RPMI7951 (cell line): ENCODE measurements at places on chromosomes 2 and 18. TPM values are rescaled to one million over a fixed set of nuclear protein-coding genes. Genes with fewer than 3 reads are reported as not detected.
A peak's percentile ranks its signal among the peaks of the same experiment; 100 is the strongest.

Gene ACKR3
- total RNA-seq: 14.2 and 24.0 TPM in 2 replicates

Gene SLC40A1
- under 0.01 TPM in 1 of 2 replicates, not detected in the other for total RNA-seq

Gene EIF2AK3
- total RNA-seq: 18.0 and 19.9 TPM in 2 replicates

Gene HOXD13
- 1.2 and 2.6 TPM in 2 replicates for total RNA-seq

GRCh38 chr2:67792191-67792590, 270.6 kb downstream of the C1D start:
- DNase-seq: no peak

DNA sequence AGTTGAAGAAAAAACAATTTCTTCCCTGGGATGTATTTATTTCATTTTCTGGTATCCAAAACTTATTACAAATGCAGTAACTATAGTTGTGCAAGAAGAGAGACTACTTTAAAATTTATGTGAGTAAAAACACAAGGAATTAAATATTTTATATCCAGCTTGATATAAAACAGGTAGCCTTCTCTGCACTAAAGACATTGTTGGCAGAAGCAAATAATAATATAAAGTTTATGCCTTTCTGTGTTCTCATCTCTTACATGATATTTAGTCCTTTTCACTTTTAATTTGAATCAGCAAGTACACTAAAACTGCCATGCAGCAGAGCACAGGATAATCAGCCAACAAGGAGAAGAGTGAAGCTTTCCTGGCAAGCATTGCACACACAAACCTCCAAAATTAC, 352.7 kb downstream of the ARL6IP6 start:
- DNase-seq: no peak

DNA sequence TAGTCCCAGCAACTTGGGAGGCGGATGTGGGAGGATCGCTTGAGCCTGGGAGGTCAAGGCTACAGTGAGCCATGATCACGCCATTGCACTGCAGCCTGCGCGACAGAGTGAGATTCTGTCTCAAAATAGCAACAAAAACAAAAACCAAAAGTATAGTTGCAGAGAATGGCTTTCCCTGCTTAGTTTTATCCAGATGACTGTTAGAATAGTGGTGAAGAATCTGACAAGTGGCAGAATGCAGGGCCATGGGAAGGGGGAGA, 53.8 kb downstream of the NEDD4L start:
- DNase-seq: no peak

DNA sequence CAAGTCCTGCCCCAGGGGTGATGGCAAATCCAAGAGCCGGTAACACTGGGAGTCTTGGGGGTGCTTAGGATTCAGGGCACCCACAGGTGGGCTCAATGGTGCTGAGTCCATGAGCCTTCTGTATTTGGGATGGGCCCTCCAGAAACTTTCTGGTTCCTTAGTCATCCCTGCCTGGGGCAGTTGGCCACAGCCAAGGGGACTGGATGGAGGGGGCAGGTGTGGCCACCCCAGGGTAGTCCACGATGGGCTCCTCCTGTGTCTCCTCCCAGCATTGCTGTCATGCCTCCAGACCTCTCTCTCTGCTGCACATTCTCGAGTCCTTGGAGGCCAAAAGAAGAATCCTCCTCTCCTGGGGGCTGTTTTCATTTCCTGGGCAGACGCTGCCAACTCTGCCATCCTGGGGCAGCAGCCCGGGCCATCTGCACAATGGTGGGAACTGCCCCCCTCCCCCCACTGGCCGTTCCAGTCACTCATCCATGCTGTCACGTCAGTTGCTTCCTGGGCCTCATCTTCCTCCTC, 158.0 kb upstream of the TWIST2 start:
- no peak for DNase-seq

Gene LCT
- not detected in 2 replicates for total RNA-seq

Gene ARHGAP15
- total RNA-seq: 1.9 and 2.8 TPM in 2 replicates

- DNase-seq: no peak
Observed at GRCh38 chr2:202290970-202291369, 25.4 kb downstream of the NOP58 start.

- DNase-seq: peak; percentile 91
Observed at GRCh38 chr18:23861805-23862470, 152.6 kb upstream of the TTC39C start.

DNA sequence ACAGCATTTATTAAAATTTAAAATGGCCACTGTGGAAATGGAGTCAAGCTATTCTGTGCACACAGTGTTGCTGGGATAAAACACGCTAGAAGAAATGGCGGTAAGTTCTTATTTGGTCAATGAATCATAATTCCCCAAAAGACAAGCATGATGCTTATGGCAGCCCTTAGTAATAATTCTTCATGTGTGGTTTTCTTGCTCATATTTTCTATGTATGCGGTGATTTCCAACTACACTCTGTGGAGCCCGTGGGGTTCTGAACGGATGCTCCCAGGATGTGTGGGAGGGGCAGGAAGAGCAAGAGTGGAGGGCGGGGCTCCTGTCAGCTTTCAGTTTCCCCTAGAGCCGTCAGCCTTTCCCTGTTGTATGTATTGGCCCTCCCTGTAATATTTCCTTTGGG, 91.7 kb upstream of the RMDN2 start:
- peak; percentile 39 for DNase-seq

- DNase-seq: peak; percentile 13
Observed at GRCh38 chr2:20291846-20292408, 58.7 kb downstream of the PUM2 start.

Gene ERBB4
- total RNA-seq: not detected in 2 replicates

GRCh38 chr2:105076121-105076520, 38.3 kb downstream of the MRPS9 start:
- no peak for DNase-seq

DNA sequence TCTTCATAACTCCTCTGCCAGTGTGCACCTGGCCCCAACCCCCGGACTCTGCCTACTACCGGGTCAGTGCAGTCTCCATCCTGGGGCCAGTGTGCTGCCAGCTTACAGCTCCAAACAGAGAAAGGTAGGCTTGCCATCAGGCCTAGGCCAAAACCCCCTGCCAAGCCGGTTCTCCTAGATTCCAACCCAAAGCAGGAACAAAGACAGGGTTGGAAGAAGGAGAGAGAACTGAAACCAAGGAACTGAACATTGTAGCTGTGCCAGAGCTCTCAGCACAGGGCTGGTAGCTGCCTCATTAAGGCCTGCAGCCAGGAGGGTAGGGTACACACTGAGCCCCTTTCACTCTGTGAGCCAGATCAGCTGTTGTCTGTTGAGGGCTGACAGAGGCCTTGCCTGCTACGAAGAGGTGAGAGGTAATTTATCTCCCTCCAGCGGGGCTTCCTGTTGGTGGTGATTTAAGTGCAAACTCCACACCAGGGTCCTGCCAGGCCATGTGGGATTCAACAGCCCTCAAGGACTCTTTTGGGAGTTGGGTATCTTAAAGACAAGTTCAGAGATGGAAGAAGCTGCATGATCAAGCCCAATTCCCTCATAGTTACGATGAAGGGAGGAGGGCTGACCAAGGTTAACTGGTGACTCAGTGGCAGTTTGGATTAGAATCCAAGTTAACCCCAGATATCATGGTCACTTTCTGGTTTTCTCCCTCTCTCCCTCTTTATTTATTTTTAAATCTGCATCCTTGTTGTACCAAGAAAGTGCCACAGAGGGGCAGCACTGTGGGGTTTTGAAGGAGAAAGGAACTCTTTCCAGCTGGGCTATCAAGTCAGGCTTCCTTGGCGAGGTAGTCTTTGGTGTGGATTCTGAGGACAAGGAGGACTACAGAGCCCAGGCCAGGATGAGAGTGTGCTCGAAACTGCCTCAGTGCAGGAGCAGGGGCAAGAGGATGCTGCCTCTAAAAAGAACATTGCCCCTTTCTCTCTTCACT, 48.1 kb downstream of the CYRIA start:
- no peak for DNase-seq

DNA sequence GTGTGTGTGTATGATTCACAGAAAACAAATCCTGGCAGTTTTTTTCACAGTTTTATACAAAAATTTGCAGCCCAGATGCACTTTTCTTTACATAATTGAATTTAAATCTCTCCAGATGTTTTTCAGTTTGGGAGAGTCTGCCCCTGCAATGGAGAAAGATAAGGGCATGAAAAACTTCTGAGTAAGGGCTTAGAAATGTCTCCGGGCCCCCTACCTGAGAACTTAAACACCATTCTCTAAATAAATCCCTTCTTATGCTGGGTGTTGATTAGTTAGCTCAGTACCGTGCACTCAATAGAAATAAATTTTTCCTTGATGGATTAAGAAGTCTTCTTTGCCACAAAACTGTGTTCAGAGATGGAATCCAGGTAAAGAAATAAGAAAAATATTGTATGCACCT, 64.5 kb downstream of the DPP4 start:
- no peak for DNase-seq

DNA sequence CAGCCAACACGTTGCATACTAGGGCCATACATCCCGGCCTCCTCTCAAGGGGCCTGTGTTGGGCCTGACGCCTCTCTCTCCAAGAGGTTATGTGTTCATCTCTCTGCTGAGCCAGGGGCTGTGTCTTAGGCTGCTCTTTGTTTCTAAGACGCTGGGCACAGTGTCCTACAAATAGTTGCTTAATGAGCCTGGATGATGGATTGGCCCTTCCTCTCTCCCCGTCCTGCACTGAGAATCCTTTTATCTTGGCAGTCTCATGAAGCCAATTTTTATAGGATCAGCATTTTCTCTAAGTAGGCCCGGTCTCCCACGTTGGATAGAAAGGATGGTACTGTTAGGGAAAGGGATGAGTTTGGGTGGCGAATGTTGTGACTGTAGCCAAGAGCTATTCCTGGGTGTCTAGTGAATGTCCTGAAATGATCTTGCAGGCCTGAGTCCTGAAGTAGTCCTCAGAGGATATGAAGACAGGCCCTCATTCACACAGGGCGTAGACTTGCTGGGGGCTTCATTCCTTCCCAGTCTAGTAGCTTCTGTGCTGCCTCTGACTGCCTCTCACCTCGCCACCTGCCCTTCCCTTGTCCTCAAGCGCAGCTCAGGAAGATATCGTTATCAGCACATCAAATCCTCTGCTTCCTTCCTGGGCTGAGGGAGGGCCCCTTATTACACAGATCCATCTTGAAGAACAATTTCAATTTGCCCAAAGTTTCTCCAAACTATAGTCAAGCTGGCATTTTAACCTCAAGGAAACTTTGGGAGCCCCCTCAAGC, 8.8 kb downstream of the LBH start:
- DNase-seq: peak; percentile 20

DNA sequence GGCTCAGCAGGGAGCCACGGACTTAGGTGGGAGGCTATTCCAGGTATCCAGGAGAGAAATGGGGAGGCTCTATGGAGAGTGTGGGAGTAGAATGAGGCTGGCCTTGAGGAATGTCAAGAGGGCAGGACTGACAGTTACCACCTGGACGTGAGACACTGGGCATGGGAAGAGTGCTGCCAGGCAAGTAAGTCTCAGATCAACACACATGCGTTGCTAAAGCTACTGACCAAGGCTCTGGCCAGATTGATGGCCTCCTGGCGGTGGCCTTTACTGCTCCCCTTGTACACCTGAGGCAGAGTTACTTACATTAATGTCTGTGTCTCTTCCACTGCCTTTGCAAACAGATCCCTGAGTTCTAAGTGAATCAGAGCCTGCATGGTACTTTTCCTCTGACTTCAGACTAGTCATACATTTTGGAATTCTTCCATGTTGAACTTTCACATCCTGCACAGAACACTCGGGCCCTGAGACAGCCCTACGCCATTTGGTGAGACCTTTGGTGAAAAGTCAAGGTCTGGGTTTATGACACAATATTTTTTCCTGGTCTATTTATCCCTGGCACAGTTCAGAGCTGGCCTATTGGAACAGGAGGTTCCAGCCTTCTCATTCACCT, 398.8 kb upstream of the TRIB2 start:
- peak; percentile 98 for DNase-seq

DNA sequence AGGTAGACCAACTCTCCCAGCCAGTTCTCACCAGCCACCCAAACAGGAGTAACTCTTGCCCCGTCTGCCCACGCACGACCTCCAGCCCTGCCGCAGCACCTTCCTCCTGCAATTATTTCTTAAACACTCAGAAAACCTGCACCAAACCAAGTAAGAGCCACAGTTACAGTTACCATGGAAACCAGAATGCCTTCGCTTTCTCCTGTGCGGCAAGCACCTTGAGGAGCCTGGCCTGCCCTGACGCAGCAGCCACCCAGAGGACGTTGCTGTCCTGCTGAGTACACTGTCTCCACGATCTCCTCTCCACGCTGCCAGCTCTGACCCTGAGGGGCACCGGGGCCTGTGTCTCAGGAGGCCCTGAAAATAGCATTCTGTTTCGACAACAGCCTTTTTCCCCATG, 94.3 kb upstream of the SMIM21 start:
- DNase-seq: no peak

Gene DTNA
- 1.6 and 2.4 TPM in 2 replicates for total RNA-seq

DNA sequence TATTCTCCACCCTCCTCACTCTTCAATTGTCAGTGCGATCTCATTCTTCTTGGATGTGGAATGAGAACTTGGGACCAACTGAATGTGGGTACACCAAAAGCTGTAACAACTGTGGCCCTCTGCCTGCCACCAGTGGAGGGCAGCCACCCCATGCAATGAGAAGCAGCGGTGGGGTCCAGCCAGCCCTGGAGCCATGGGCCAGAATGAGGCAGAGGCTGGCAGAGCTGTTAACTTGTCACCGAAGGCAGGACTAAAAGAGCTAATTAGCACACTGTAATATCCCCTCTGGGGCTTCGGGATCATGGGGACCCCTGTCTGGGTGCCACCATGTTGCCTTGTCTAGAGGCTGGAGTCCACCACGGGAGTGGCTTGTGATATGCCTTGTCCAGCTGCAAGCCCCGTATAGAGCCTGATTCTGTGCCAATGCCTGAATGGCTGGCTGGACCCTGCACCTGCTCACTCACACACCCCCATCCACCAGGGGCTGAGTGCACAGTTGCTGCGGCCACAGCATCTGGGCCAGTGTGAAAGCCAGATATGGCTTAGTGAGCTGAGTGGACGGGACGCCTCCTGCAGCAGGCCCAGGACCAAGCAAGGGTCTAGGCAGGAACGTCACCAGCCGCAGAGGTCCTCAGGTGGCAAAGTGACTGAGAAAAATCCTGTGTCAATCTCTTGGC, 680.5 kb downstream of the DSC3 start:
- DNase-seq: no peak

DNA sequence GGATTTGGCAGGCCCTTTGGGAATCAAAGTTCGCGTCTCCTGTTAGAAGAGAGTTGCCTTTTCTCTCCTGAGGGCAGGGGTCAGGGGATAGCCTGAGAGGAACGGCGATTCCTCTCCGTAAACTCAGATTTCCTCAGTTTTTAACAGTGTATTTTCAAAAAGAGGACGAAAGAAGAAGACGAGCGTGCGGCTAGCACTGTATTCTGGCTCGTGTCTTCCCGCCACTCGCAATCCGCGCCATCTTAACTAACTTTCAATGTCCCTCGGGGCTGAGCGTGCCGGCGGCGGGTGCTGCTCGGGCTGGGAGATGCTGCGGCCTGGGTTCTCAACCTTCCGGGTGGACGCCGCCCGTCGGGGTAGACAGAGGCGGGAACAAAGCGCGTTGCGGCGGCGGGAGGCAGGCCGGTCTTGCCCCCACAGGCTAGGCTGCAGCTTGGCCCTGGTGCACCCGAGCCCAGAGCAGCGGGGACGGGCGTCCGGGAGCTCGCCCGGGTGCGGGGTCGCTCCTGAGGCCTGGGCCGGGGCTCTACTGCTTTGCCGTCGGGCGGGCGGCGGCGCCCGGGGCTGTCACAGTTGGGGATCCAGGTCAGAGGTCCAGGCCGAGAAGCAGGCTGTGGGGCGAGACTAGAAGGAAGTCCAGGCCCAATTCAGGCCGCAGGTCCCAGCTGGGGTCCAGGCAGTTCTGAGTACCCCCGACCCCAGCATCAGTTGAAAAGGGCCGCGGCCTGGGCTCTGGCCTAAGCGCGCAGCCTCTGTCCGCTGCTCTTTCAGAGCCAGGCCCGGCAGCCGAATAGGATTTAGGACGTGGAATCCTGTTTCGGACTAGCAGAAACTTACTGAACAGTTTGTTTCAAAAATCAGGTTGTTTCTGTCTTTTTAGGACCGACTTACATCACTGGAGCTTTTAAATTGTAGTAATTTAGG, 11.8 kb downstream of the TBR1 start:
- no peak for DNase-seq
